ENCODE measurements at places on chromosomes 12 and 14.

- DNase-seq, result no peak
Observed at GRCh38 chr12:27304856-27305255, 27.8 kb upstream of the BMAL2 start.

GRCh38 chr12:88431246-88431645 lies 149.0 kb downstream of the KITLG start:
- DNase-seq, result no peak

GRCh38 chr14:101627915-101628262 lies 66.6 kb downstream of the DIO3 start:
- DNase-seq, result no peak

- peak; percentile 91 for DNase-seq
Observed at GRCh38 chr14:71290960-71291466, 383.8 kb downstream of the PCNX1 start.

- no peak for DNase-seq
Observed at GRCh38 chr14:99440278-99440677, 40.4 kb downstream of the SETD3 start.

All from CD14-positive monocyte (primary cell).